ENCODE measurements at places on chromosomes 2 and 18.

DNA sequence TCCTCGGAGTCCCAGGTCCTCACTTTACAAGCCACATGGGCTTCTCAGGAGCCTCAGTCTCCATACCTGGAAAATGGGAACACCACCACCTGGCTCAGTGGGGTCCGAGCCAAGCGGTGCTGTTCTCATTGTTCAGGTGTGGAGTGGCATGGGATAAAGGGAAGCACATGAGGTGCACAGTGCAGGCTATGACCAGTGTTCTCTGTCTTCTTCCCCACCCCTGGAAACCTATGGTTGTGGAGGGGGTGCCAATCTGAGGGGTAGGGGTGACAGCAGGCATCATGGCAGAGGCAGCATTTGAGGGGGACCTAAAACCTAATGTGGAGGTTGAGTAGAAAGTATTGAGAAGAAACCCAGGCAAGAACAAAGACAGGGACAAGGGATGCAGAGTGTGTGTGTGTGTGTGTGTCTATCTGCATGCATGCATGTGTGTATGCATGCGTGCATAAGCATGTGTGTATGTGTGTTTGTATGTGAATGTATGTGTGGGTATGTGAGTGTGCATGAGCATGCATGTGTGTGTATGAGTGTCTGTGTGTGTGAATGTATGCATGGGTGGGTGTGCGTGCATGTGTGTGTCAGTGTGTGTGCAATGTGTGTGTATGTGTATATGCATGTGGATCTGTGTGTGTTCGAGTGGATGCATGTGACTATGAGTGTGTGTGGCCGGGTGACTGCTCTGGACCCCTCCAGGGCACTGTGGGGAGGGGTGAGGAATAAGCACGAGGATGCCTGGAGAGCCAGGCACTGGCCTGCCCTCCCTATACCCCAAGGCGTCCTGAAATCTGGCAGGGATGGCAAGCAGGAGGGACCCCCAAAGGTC is 4.0 kb downstream of the KIF1A start:
- no peak for DNase-seq

GRCh38 chr2:180190851-180191250 is 183.8 kb upstream of the CWC22 start:
- DNase-seq = no peak

DNA sequence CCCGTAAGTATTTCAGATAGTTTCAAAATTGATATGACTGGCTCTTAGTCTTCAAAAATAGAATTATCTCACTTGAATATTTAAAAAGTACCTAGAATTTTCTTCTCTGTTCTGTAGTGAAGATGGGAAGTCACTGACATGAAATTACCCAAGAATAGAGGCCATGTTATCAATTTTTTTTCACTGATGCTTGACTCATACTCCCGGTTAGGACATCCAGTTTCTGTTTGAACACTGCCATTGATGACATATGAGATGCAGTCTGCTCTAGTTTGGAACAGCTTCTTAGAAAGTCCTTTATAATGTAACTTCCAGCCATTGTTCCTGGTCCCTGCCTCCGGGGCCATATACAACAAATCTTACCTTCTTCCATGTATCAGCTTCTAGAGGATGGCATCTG is 26.0 kb downstream of the MAP3K20 start:
- no peak for DNase-seq

DNA sequence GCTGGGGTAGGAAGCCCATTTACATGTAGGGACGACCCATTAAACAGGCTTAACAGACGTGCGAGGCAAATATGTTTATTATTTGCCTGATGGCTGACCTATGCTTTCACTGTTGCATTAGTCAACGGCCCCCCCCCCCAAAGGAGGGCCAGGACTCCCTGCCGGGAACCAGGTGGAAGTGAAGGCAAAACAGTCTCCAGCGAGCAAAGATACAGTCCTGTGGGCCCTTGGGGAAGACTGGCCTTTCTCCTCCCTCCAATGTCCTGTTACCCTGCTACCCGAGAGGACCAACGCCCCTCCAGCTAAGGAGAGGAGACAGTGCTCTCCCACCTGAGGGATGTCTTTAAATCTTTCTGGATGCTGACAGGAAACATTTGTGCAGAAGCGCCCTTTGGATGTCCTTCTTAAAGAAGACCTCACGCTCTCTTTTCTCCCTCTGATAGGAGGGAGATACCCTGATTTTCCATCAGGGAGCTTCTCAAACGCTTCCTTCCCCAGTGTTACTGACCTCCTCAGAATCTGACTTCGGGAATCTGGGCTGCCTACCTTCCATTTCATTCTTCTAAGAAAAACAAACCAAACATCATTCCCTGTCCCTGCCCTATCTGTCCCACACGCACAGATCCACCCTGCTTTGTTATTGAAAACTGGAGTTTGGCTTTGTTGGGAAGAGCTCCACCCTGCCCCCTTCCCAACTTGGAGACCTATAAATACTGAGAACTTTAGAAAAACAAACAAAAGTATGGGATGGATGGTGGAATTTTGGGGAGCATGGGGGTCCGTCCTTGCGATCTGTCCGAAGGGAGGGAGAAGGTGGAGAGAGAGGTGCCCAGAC is 135.9 kb upstream of the SIX3 start:
- DNase-seq = no peak

DNA sequence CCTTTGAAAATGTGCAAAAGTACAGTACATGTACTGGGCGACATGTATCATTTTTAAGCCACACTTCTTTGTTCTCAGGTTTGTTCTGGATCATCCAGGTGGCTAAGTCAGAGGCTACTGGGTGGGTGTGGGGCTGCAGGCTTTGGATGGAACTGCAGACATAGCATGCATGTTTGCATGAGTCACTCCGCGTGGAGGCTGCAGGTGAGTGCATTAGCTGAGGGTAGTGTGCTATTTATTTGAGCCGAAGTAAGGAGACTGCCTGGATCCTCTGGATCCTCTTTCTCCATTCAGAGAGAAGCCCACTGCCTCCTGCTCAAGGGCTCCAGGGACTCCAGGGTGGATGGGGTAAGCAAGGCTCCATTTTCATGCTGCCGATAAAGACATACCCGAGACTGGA is 9.4 kb upstream of the NEURL3 start:
- DNase-seq = no peak

GRCh38 chr2:145289946-145290345 is 770.0 kb upstream of the ZEB2 start:
- no peak for DNase-seq
